MG63 (cell line): ENCODE measurements at places on chromosomes 5 and 9.
A peak's percentile ranks its signal among the peaks of the same experiment; 100 is the strongest.

- DNase-seq = no peak
Measured at GRCh38 chr5:30104872-30105596, 1088.5 kb upstream of the CDH6 start.

DNA sequence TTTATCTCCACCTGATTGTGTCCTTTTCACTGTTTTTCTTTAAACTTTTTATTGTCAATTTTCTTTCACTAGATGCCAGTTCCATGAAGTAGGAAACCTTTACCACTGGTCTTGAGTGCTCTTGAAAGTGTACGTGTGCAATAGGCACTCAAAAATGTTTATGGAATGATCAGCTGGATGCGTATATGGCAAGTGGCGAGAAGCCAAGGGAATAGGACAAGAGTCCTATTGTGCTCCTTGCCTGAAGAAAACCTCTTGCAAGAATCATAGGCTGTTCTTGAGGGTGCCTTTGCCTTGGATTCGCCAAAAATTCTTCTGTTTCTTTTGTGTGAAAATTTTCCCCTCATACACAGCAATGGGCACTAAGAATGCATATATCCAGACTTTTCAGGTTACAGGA lies 97.7 kb downstream of the GHR start:
- DNase-seq = no peak

DNA sequence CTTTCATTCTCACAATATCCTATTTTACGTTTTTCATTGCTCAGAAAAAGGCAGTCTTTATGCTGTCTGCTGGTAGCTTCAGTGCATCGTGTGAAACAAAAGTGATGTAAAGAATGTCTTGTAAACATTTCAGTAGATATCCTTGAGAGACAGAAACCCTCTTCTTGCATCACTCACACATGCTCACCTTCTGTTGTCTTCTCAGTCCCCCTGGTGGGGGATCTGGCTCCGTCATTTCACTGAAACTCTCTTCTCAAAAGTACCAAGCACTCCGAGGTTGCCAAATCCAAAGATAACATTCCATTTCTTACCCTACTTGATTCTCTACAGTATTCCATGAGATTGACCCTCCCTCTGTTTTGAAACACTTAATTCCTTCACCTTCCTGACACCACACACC lies 46.1 kb upstream of the PCA3 start:
- DNase-seq = no peak

- DNase-seq = no peak
Measured at GRCh38 chr5:35887321-35888100, 30.8 kb downstream of the IL7R start.

DNA sequence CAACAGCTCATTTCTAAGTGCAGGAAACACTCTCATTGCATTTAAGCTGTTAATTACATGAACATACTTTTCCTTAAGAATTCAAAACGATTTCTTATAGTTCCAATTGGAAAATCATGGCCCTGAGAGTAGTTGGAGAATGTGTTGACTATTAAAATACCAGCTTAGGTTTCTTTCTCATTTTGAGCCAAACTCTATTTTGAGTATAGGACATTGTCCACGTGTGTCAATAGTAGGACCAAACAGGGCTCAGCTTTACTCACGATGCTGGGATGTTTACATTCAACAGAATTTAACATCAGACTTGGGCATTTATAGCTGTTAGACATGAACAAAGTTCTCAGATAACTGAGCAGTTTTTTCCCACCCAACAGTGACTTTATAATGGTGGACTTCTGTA lies 39.6 kb downstream of the ADCY2 start:
- DNase-seq = no peak

DNA sequence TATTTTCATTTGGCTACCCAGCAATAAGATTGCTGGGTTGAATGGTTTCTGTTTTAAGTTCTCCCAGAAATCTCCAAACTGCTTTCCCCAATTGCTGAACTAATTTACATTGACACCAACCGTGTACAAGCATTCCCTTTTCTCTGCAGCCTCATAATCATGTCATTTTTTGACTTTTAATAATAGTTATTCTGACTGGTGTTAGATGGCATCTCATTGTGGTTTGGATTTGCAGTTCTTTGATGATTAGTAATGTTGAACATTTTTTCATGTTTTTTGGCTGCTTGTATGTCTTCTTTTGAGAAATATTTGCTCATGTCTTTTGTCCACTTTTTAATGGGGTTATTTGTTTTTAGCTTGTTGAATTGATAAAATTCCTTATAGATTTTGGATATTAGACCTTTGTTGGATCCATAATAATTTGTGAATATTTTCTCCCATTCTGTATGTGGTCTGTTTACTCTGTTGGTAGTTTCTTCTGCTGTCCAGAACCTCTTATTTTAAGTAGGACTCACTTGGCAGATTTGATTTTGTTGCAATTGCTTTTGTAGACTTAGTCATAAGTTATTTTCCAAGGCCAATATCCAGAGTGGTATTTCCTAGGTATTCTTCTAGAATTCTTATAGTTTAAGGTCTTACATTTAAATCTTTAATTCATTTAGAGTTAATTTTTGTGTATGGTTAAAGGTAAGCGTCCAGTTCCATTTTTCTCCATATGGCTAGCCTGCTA lies 793.7 kb downstream of the BRINP1 start:
- DNase-seq = no peak

- DNase-seq = peak; percentile 76
Measured at GRCh38 chr5:56175488-56175887, 57.6 kb downstream of the ANKRD55 start.
